ENCODE measurements at places on chromosomes 2 and 18.

GRCh38 chr18:32049393-32050171, 31.0 kb downstream of the RNF125 start:
- DNase-seq = peak; percentile 39

DNA sequence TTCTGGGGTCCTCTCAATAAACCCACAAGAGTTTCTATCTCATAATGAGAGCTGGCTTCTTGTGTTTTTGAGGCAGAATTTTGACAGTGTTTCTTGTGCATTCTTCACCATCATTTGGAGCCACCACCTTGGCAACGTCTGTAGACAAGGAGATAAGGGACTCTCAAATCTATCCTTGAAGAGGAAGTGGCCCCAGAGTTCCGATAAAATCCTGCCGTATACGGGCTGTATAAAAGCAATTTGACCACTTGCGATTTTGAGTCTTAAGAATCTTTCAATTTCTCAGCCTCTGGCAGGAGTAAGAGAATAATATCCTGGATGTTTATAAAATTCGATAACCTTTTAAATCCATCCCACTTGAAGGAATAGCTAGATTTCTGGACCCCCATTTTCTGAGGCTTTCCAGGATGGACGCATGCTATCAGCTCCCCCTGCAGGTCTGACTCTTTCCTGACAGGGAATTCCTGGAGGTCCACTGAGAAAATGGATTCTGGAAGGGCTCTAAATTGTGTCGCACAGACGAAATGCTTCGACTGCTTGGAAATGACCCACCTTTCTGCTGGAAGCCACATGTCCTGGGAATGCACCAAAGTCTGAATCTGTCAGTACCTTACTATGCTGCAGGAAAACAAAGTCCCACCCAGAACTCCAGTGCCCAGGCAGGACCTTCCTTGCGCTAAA, 54.1 kb downstream of the E2F6 start:
- no peak for DNase-seq

- DNase-seq = no peak
Measured at GRCh38 chr2:9030190-9030589, 26.7 kb upstream of the MBOAT2 start.

DNA sequence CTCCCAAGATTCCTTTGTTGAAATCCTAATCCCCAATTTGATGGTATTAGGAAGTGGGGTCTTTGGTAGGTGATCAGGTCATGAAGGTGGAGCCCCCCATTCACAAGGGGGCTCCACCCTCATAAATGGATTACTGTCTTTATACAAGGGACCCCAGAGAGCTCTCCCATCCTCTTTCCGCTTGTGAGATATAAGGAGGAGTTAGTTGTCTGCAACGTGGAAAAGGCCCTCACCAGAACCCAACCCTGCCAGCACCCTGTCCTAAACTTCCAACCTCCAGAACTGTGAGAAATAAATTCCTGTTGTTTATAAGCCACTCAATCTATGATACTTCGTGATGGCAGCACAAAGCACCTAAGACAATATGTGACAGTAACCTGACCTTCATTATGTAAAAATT, 684.1 kb upstream of the HS6ST1 start:
- DNase-seq = no peak

GRCh38 chr2:6067806-6068205, 375.6 kb downstream of the SOX11 start:
- no peak for DNase-seq

DNA sequence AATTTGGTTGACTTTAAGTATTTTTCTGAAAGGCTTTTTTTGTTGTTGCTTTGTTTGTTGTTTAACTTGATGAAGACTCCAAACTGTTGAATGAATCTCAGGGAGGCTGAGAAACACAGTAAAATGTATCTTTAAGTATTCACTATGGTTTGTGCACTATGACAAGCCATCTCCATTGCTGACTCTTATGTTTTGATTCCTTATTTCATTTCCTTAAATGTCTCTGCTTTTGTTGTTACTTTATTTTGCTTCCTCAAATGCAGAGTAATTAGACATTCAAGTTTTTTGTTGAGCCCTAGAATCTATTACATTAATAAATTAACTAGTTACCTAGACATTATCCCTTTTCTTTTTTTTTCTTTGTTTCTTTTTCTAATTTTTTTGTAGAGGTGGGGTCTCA, 46.3 kb upstream of the SLC39A10 start:
- DNase-seq = no peak

DNA sequence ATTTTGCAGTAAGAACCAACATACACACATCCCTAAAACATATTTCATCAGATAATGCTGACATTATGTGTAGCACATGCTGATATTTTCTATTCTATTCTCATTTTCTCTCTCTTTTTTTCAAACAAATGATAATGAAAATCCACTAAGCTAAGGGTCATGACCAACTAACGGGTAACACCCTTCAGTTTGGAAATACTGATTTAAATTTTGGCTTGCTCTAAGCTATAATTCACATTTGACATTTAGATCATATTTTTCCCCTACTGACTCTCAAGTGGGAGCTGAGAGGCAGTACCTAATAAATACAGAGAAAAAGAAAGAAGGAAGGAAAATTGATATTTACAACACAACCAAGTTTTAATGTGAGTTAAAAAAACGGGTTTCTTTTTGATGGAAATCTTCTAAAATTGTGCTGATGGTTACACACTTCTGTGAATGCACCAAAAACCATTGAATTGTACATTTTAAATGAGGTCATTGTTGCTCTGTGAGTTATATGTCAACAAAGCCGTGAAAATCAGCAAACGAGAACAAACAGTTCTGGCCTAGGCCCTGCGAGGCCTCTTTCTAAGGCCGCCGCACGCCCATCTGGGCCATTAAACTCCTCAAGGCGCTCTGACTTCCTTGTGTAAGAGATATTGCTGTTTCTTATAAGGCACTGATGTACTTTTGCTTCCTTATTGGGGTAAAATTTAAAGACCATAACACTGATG, 124.2 kb downstream of the GALR1 start:
- DNase-seq = no peak

DNA sequence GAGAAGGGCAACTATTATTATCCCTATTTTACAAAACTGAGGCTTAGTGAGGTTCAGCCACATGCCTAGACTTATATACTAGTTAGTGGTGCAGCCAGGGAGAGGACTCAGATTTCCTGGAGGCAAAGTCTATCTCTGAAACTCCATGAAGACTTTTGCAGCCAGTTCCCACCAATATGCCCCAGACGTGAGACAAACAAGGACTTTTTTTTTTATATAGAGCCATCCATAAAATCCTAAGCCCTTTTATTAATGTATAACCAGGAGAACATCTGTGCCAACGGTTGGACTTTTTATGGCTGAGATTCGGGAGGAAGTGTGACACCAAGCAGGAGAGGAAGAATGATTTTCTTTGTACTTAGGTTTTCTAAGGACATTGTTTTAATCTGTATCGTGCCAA, 29.9 kb downstream of the LIPG start:
- no peak for DNase-seq

- no peak for DNase-seq
Measured at GRCh38 chr18:40577239-40577980, 1377.6 kb upstream of the PIK3C3 start.
